ENCODE measurements at places on chromosomes 7 and 10.

GRCh38 chr7:68718097-68718551 is 880.2 kb upstream of the AUTS2 start:
- DNase-seq = no peak

GRCh38 chr7:13293264-13294002 is 606.0 kb downstream of the ARL4A start:
- no peak for DNase-seq

DNA sequence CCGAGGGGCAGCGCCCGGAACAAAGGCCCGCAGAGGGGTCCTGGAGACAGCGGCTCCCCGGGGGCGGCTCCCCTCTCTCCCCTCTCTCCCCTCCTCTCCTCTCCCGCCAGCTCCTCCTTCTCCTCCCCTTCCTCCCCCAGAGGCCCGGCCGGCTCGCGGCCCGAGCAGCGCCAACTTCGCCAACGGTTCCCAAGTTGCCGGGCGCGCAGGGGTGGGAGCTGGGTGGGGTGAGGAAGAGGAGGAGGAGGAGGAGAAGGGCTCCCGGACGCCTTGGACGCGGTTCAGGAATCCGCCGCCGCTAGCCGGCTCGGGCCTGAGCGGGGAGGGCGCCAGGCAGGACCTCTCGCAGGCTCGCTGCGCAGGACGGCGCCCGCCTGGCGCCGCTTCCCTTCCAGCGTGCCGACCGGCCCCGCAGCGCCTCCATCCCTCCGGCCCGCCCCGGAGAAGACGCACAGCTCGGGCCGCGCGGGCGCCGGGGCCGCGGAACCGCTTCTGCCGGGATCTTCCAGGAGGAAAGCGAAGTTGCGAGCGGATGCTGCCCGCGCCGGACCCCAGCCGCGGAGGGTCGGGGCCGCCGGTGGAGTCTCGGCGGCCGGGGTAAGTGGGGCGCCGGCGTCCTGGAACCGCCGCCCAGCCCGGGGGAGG is at the start of gene CHST3:
Gene CHST3 (plus strand): TSS at position 298 of the 645 bp plus-strand sequence. CDS start 41,448 bp downstream, outside the sequence.
- DNase-seq = peak; percentile 91

GRCh38 chr10:43130770-43131171 is 7.5 kb upstream of the CSGALNACT2 start:
- DNase-seq = no peak

- no peak for DNase-seq
Measured at GRCh38 chr7:116738378-116738777, 66.4 kb downstream of the MET start.

DNA sequence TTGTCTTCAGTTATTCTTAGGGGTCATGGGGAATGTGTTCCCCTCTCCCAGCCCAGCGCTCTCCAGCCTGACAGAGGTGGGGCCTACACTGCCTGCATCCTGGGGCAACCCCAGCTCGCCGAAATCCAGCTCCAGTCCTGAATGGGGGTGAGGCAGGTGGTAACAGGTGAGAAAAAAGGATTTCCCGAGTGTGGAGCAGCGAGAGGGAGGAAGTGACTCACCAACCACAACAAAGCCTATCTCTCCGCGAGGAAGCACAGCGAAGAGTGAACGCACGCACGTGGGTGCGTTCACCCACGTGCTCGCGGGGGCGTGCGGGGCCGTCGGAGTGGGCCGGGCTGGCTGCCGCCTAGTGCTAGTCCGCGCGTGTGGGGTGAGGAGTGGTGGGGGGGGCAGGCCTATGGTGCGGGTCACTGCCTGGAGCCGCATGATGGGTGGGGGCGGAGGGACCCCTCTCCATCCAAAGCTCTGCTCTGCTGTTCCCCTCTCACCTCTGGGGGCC is 855 bp upstream of the PALD1 start:
- no peak for DNase-seq

DNA sequence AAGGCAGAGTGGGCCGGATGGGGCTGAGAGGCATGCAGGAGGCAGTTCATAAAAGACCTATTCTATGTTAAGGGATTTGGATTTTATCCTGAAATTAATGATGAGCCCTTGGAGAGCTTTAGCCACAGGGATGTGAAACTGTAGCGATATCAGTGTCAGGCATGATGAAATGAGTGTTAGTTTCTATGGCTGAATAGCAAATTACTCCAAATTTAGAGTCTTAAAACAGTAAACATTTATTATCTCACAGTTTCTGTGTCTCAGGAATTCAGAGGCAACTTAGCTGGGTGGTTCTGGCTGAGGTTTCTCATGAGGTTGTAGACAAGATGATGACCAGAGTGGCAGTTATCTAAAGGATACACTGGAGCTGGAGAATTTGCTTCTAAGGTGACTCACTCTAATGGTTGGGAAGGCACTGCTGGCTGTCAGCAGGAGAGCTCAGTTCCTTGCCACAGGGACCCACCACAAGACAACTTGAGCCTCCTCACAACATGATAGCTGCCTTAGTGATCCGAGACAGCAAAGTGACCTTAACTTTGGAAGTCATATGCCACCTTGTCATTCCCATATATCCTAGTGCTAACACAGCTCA is 36.7 kb upstream of the SFTPD start:
- DNase-seq = no peak

DNA sequence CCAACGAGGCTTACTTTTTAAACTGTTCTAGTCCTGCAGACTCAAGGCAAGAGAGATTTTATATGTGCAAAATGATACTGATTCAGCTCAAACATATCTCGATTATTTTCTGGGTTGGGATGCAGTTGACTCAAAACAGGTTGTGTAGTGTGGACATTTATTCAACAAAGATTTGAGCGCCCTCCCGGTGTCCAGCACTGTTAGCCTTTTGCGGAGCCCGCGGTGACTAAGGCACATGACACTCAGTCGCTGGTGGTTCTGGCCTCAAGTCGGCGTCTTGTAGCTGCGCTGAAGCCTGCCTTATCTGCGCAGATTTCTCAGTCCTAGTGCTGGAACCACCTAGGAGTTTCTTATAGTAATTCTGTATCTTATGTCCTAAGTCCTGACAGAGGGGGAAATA is 938 bp upstream of the CADPS2 start:
- peak; percentile 78 for DNase-seq

GRCh38 chr10:94083662-94084265 is 90.0 kb downstream of the PLCE1 start:
- no peak for DNase-seq

DNA sequence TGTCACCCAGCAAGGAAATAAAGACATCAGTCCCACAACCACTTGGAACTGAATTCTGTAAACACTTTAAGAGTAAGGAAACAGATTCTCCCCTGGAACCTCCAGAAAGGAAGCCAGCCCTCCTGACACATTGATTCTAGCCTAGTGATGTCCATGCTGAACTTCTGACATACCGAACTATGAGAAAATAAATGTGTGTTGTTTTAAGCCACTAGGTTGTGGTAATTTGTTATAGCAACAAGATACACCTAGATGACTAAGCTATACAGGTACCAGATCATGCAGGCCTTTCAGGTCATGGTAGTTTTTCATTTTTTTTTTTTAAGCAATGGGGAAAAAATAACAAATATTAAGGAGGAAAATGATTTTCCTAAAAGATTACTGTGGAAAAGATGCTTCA is 37.6 kb upstream of the LRRTM3 start:
- DNase-seq = no peak

DNA sequence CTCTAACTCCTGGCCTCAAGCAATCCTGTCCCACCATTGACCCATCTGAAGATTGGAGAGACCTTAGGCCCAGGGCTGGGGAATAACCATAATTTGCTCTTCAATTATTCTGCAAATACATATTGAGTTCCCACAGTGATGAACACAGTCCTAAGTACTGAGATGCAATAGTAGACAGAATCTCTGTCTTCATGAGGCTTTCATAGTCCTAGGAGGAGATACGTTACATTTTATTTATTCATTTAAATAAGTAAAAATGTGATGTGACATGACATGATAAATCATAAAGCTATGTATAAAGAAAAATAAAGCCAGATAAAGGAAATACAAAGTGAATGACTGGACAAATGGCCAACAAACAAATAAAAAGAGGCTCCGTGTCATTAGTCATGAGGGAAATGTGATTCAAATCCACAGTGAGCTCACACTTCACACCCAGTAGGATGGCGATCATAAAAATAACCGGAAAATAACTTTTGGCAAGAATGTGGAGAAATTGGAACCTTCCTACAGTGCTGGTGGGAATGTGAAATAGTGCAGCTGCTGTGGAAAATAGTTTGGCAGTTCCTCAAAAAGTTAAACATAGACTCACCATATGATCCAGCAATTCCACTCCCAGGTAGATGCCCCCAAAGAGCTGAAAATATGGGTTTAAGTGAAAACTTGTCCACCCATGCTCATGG is 52.1 kb upstream of the JCAD start:
- DNase-seq = no peak

GRCh38 chr10:119502209-119502608 is 40.3 kb downstream of the RGS10 start:
- no peak for DNase-seq

- no peak for DNase-seq
Measured at GRCh38 chr10:25747084-25747483, 186.9 kb upstream of the MYO3A start.

DNA sequence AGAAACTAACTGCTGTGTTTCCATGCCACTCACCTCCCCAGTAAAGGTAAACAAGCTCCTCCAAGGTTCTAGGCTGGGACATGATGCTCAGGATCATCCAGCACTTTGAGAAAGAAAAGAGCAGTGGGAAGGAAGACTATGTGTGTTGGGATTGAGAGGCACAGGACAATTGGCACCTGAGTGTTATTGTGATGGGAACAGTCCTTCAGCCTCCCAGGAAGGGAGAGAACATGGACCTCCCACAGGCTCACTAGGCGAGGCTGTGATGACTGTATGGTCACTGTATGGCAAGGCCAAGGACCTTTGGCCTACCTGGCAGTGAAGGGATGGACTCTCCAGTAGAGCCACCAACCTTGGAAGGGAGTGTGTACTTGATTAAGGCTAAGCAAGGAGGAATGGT is 123.2 kb upstream of the UNC5B start:
- peak; percentile 12 for DNase-seq

GRCh38 chr10:94487575-94487974 is 58.0 kb upstream of the HELLS start:
- no peak for DNase-seq

GRCh38 chr10:80292607-80293239 is 3.3 kb upstream of the MAT1A start:
- no peak for DNase-seq

DNA sequence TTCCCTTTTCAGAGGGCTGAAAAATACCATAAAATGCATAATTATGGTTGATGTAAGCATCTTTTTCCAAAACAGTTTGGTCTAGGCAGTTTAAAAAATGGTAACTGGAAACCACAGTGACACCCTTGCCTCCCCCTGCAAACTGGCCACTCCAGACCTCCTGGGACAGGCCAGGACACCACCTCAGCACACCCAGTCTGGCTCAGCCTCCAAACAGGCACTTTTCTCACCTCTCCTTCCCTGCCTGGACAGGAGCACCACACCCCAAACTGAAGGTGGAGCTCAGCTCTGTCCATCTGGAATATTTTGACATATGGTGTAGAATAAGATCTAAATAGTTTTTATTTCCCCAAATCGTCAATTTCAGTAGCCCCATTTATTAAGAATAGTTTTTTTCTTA is 78.5 kb downstream of the CDK14 start:
- no peak for DNase-seq

DNA sequence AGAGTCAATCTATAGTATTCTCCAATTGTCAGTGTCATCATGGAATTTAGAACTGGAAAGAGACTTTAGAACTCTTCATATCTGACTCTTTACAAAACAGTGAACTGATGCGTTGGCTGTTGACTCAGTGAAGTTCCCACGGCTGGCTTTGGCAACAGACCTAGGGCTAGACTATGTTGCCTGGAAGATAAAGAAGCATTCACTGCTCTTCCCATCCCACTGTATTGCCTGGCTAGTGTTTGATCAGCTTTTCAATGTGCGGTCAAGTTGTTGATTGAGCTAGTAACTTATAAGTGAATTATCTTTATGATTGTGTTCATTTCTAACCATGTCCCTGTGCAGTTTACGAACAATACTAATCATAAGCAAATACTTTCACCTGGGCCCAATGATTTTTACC is 365.7 kb upstream of the LRGUK start:
- DNase-seq = no peak

DNA sequence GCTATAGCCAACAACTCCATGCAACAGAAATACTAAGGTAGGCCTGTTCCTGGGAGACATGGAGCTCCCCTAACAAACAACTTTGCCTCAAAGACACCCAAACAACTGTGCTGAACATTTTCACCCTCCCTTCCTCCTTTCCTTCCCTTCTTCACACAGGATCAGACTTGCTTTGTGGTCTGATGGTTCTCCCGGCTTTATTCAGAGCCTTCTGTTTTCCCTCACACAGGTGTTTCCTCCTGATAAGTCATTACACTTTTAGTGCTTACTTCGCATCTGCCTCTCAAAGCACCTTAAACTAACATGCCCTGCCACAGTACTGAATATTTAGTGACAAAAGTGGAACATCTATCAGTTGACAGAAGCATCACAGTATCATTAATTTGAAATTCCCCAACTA is 56.3 kb upstream of the YAE1 start:
- no peak for DNase-seq

DNA sequence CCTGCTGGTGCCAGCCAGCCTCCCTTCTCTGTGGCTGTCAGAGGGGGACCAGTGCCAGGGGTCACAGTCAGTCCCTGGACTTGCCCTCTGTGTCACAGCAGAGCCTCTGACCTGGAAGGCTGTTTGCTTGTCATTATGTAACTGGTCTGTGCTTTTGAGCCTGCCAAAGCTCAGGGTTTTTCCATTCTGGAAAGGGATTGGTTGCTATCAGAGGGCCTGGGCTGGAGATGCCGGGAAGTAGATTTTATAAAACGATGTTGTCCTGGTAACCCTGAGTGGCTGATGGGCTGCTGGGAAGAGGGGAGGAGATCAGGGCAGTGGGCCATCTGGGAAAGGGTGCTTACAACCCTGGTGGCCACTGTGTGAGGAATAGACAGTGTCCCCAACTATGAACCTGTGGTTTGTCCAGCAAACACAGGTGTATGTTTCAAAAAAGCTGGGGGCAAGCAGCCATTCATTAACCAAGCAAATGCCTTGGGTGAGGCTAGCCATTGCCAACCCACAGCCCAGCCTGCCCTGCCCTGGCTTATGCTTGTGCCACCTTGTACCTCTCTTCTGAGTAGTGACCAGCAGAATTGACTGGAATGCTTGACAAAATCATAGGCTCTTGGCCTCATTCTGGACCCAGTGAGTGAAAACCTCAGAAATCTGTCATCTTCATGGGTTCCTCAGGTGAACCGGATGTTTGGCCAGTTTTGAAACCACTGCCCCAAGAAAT is 21.6 kb downstream of the SFTPD start:
- no peak for DNase-seq

DNA sequence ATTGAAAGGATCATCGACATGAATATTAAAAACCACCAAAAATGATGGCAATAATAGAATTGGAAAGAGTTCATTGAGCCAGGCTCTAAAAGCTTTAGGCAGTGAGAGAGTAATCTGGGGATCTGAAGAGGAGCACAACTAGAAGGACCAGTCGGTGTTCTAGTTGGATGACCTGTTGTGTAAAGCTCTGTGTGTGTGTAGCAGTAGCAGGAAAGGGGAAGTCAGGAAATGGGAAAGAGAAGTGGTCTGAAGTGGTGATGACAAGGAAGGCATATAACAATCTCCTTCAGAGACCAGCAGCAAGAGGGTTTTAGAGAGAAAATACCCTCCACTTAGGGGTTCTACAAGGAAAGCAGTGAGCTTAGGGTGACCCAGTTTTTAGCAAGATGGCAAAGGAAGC is 539.2 kb downstream of the HTR7 start:
- no peak for DNase-seq

GRCh38 chr10:13526948-13527863 is 1.6 kb downstream of the BEND7 start:
- no peak for DNase-seq
